ENCODE measurements at places on chromosomes 13 and 19. TPM values are rescaled to one million over a fixed set of nuclear protein-coding genes. Genes with fewer than 3 reads are reported as not detected.

DNA sequence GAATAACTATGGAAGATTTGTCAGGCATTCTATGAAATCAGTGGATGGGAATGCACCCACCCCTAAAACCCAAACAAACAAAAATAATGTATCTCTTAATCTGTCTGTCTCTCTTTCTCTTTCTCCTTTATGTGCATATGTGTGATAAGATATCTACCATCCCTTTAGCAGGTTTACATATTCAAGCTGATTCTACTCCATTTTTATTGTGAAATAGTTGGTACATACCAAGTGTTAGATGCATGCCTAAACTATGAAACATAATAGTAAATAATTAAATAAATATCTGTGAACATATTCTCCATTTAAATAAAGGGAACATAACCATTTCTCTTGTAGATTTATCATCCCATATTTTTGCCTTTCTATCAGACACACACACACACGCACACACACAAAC is 121.8 kb upstream of the PCDH9 start:
- DNase-seq, result no peak

GRCh38 chr13:64041296-64041695 is 2625.6 kb upstream of the PCDH20 start:
- no peak for DNase-seq

The ICAM5 gene
- 3.5 TPM for total RNA-seq

GRCh38 chr13:33072282-33072681 is 56.1 kb downstream of the KL start:
- no peak for DNase-seq

GRCh38 chr19:5156231-5156986 is 184.2 kb downstream of the PTPRS start:
- DNase-seq, result no peak

DNA sequence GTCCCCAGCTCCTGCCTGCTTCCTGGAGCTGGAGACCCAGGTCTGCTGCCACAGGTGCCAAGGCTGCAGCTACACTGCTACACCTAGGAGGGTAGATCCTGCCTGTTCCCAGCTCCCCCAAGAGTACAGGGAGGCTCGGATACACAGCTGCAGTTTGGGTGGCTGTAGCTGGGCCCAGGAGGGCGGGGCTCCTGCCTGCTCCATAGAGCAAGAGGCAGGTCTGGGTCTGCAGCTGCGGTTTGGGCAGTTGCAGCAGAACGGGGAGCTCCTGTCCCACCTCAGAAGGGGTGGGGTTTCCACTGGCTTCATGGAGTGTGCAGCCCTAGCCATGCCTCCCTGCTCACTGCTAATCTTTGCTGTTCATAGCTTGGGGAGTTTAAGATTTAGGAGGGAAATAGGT is 199.0 kb downstream of the NUFIP1 start:
- DNase-seq, result no peak

GRCh38 chr13:19845758-19846157 is 17.7 kb downstream of the ZMYM5 start:
- DNase-seq, result no peak

The SCAMP4 gene
- 37.9 TPM for total RNA-seq

The ITGBL1 gene
- not detected for total RNA-seq

The PCP2 gene
- 1.2 TPM for total RNA-seq

The KLF12 gene
- 23.3 TPM for total RNA-seq

The ADGRE3 gene
- not detected for total RNA-seq

GRCh38 chr19:48290401-48290770 is 20.5 kb downstream of the ZNF114 start:
- no peak for DNase-seq

GRCh38 chr13:31835932-31836331 is 96.6 kb downstream of the RXFP2 start:
- DNase-seq, result no peak

The NTN5 gene
- 0.55 TPM for total RNA-seq

DNA sequence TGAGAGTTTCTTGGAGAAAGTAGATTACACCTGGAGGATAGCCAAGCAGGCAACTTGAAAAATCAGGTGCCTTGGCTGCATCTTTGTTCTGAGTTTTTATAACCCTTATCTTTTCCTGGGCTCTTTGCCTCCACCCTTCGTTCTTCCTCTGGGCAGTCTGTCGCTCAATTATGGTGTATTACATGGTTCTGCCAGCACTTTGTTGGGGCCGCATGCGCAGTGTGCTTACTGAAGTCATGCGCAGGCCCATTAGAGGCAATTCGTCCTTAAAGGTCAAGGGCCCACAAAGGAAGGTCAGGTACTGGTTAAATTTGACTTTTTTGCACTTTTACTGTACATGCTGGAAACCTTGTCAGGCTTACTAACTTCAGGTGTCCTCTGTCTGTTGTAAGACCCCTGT is 761.9 kb upstream of the SLITRK5 start:
- no peak for DNase-seq

The CNN1 gene
- total RNA-seq, result not detected

- DNase-seq, result no peak
These were observed 3.7 kb downstream of the RUBCNL start for GRCh38 chr13:46383383-46383782.

DNA sequence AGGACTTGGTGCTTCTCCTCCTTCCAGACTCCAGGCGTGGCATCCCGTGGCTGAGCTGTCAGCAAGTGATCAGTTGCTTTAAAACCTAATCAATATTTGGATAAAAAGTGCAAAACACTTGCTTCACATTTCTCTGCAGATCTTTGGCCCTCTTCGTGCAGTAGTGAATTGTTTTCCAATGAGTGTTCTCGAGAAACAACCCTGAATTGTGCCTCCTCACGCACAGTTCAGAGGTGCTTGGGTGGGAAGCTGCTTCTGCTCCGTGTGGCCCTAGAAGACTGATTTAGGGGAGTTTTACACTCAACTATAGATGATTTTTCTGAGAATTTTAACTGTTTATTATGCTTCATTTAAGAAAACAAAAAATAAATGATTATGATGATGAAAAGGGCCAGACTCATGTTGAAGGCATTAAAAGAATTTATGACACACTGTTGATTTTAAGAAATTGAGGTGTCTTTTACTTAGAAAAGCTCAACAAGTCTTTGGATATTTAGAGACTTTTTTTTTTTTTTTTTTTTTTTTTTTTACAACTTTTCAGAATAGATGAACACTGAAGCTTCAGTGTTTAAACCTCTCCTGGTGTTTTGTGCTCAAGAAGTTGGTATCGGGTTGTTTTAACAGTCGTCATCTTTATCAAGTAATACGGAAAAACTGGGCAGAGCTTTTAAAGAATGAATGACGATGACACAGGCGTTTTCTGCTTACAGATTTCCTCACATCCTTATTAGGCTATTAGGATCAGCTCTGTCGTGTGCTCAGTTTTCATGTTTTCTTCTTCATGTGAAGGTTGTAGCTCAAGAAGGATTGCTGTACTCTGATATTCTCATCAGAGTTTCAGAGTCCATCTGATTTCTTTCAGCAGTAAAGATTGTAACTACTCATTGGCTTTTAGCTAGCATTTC is 39.5 kb upstream of the TEX29 start:
- no peak for DNase-seq

GRCh38 chr19:19805480-19805879 is 16.1 kb downstream of the ZNF506 start:
- DNase-seq, result no peak

DNA sequence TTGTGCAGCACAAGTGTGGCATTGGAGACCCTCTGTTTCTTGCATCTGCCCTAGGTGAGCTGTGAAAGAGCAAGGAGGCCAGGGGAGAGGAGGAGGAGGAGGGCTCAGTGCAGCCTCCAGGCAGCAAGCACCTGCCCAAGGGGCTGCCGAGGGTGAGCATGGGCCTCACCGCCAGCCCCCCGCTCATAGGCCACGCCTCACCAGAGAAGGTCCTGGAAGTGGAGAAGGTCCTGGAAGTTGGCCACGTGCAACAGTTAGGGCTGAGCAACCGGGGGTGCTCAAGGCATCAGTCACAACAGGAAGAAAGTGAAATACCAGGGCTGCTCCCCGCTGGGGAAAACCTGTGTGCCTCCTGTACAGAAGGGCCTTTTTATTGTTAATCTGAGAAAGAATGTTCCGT is 168.9 kb downstream of the TEX29 start:
- DNase-seq, result no peak

The RXFP2 gene
- total RNA-seq, result not detected

The RNF17 gene
- not detected for total RNA-seq

- DNase-seq, result no peak
These were observed 168.4 kb downstream of the PCDH9 start for GRCh38 chr13:67061750-67062149.

DNA sequence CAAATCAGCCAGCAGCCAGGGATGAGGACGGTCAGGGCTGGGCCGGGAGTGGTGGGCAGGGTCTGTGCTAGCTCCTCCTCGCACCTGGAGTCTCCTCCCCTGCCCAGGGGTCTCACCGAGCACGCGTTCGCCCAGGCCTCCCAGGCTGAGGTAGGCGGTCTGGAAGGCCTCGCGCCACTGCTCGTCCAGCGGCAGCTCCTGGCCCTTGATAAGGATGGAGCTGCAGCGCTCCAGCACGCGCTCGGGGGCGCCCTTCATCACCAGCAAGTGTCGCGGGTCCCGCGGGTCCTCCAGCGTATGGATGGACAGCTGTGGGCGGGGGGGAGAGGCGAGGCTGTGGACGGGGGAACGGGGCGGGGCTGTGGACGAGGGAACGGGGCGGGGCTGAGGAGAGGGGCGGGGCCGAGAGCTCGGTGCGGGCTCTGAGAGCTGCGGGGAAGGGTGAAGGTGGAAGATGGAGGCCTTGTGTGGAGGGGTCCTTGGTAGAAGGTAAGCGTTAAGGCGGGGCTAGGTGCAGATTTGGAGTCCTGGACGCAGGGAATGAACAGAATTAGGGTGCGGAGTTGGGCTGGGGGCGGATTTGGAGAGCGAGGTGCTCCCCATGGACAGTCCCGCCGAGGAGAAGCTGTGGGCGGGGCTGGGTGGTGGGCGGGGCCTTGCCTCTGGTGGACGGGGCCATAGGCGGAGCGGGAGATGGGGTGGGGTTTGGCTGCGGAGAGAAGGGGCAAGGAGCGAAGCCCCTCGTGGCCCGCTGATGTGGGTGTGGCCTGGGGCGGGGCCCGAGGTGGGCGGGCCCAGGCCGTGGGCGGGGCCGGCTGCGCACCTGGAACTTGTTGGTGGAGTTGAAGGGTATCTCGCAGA is 5.7 kb downstream of the ATP4A start:
- peak; percentile 31 for DNase-seq

GRCh38 chr19:12784394-12784870 is 6.9 kb upstream of the JUNB start:
- no peak for DNase-seq

DNA sequence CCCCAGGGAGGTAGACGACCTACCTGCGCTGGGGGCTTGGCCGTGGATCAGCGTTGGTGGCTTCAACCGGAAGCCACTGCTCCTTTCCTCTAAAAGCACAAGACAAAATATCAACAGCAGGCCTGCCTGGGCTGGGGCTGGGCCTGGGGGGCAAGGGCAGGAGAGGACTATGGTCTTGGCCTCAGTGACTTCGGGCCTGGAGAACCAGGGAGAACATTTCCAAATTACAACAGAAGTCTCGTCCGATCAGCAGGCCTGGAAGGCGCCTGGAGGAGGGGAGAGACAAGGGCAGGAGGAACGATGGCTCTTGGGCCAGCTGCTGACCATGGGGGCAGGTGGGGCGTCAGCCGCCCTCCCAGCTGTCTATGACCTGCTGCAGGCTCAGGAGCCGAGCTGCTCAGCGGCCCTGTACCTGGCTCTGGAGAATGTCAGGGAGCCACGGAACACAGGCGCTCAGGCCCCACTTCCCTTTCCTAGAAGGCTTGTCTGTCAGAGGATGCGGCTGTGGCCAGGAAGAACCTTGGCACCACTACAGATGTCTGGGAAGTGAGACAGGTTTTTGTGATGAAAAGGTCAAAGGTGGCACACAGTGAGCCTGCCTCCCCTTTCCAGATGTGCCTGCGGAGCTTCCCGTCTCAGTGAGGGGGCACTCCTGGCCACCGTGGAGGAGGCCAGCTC is 19.5 kb downstream of the CAPS start:
- no peak for DNase-seq

DNA sequence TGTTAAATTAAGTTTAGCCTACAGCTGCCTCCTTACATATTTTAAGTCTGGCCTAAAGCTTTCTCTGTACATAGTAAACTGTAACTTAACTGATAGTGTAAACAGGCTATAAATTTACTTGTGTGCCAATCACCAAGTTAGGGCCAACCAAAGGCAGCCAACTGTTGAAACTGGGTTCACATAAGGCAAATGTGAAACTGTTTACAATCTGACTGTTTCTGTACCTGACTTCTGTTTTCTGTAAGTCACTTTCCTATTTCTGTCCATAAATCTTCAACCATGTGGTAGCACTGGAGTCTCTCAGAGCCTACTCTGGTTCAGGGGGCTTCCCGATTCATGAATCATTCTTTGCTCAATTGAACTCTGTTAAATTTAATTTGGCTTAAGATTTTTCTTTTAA is 103.1 kb downstream of the RAP2A start:
- no peak for DNase-seq

All from activated T-helper 2 cell treated with anti-CD3 and anti-CD28 coated beads, Interferon-gamma antibody, Interleukin-2, Interleukin-4, amounts not matched to agents 10 μg/mL and 5 μg/mL and 100 μg/mL, durations not matched to agents 14 hours and 24 hours and 36 hours (primary cell).